Psoas muscle (tissue), 8 donors: ENCODE measurements at places on chromosomes 12 and 14. TPM values are rescaled to one million over a fixed set of nuclear protein-coding genes. Genes with fewer than 3 reads are reported as not detected.

- DNase-seq, result no peak
Measured at GRCh38 chr12:46049665-46050064, 59.3 kb upstream of the SCAF11 start.

- no peak for DNase-seq
Measured at GRCh38 chr14:93133464-93133863, 17.7 kb upstream of the ITPK1 start.

Gene PPFIA2
- 0.16 TPM for total RNA-seq

DNA sequence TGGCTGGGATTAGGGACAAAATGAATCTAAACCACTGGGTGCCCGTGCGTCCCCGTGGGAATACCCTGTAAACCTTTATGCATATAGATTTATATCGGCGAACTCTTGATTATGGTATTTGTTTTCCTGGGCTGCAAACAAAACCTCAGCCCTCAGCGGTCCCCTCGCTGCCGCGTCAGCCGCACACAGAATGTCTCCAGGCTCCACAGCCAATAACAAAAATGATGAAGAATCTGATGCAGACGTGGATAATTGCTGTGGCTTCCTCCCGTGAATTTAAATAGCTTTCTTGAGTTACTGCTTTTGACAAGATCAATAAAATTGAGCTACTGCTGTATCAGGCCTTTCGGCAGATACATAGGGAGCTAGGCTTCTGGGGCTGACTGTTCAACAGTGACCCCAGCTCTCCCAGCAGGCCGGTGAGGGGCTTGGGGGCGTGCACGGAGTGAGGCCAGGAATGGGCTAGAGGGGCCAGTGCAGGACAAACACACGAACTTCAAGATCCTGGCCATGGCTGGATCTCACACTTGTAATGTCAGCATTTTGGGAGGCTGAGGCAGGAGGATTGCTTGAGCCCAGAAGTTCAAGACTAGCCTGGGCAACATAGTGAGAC lies 125.8 kb upstream of the NCOR2 start:
- no peak for DNase-seq

Gene GLS2
- total RNA-seq, result not detected
